Cardiac muscle cell (in vitro differentiated cells and primary cell): ENCODE measurements at places on chromosomes 16 and 17. TPM values are rescaled to one million over a fixed set of nuclear protein-coding genes. Genes with fewer than 3 reads are reported as not detected.

DNA sequence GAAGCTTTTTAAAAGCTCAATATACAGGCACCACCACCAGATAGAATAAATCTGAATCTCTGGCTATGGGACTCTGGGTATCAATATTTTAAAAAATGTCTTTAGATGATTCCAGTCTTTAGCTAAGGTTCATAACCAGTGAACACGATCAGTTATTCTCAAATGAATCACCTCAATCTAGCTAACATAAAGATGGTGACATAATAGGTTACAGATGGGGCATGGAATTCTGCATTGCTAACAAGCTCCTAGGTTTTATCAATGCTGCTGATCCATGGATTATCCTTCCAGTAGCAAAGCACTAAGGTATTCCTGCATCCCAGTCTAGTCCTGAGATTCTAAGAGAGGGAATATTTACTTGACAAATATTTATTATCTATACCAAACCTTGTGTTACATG lies 415.5 kb upstream of the CDH11 start:
- H3K27ac ChIP-seq: no peak overlapping the region
- no peaks in the 10 kb centered on the region for H3K27me3 ChIP-seq
- no peak overlapping the region for H3K4me3 ChIP-seq
- no peak for DNase-seq
- H3K4me1 ChIP-seq: no peaks in the 10 kb centered on the region

DNA sequence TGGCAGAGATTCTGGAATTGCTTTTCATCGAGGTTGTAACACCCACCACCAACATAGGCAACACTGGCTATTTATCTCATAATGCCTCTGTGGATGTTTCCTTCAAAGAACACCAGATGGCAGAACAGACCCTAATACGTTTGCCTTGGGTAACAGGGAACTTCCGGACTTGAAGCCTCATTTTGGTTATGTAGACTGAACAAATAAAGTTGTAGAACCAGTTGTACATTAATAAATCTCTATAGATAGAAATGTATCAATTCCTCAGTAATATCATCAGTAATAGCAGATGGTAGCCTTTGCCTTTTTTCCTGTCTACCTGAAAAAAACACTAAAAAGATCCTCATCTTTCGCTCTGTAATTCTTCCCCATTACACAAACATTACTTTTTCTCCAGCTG lies 25.9 kb upstream of the APOH start:
- no peak overlapping the region for H3K27ac ChIP-seq
- H3K27me3 ChIP-seq: no peaks in the 10 kb centered on the region
- H3K4me3 ChIP-seq: no peak overlapping the region
- no peaks in the 10 kb centered on the region for H3K36me3 ChIP-seq
- no peaks in the 10 kb centered on the region for H3K4me1 ChIP-seq

DNA sequence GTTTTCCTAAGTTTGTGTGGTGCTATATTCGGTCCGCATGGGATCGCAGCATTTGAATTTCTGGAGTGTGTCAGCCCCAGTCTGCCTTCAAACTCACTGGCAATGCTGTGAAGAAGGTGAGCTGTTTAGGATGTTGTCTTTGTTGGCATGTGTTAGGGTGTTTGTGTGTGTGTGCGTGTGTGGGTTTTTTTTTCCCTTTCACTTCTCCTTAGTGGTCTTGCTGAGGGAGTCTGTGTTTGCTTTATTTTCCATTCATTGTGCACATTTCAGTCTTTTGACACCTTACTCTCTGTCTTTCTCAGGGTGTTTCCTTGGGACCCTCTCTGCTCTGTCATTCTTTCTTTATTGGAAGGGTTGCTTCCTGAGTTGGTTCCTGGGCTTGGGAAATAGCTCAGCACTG lies 27.7 kb upstream of the RBFOX1 start:
- peaks cover 17% of the 10 kb centered on the region for H3K27me3 ChIP-seq
- peaks cover 2% of the 10 kb centered on the region for H3K4me1 ChIP-seq
- H3K27ac ChIP-seq: no peak overlapping the region
- H3K4me3 ChIP-seq: no peak overlapping the region
- H3K36me3 ChIP-seq: no peaks in the 10 kb centered on the region

The RAB37 gene
- total RNA-seq: 3.4 and 6.9 TPM in 2 replicates

DNA sequence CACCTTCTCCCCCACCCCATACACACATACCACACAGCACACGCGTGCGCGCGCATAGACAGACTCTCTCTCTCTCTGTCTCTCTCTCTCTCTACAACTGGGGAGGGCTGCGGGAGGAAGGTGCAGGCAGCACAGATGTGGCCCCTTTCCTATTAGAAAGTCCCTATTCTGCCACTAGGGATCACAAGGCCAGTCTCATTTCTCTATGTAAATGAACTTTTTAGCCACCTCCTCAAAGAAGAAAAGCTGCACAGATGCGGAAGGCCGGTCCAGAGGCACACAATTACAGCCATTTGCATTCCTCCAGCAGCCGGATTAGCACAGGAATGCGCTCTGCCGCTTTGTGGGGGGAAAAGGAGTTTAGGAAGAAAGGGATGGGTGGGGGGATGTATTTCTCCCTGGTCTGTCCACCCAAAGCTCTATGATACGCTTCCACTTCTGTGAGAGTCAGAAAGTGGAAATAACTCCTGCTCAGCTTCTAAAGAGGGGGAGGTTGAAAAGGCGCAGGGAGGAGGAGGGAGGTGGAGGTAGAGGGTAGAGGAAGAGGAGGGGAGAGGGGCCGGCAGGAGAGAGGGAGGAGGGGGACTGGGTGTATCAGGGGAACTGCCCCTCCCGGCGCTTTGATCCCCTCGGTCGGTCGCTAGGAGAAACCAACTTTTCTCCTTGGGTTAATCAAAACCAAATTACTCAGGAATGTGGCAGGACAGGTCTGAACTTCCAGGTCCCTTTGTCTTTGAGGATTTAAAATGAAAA lies 11.7 kb downstream of the ZFHX3 start:
- no peak for DNase-seq
- H3K36me3 ChIP-seq: no peaks in the 10 kb centered on the region
- no peak overlapping the region for H3K4me3 ChIP-seq
- H3K27ac ChIP-seq: peak overlapping the region; percentile 88

- H3K36me3 ChIP-seq: no peaks in the 10 kb centered on the region
- H3K4me1 ChIP-seq: peaks cover 6% of the 10 kb centered on the region
- H3K27ac ChIP-seq: no peak overlapping the region
- DNase-seq: no peak
- H3K4me3 ChIP-seq: no peak overlapping the region
Measured at GRCh38 chr16:67179421-67180080, 4.2 kb downstream of the MATCAP1 start.

The TVP23B gene
- 17.8 and 25.3 TPM in 2 replicates for total RNA-seq

DNA sequence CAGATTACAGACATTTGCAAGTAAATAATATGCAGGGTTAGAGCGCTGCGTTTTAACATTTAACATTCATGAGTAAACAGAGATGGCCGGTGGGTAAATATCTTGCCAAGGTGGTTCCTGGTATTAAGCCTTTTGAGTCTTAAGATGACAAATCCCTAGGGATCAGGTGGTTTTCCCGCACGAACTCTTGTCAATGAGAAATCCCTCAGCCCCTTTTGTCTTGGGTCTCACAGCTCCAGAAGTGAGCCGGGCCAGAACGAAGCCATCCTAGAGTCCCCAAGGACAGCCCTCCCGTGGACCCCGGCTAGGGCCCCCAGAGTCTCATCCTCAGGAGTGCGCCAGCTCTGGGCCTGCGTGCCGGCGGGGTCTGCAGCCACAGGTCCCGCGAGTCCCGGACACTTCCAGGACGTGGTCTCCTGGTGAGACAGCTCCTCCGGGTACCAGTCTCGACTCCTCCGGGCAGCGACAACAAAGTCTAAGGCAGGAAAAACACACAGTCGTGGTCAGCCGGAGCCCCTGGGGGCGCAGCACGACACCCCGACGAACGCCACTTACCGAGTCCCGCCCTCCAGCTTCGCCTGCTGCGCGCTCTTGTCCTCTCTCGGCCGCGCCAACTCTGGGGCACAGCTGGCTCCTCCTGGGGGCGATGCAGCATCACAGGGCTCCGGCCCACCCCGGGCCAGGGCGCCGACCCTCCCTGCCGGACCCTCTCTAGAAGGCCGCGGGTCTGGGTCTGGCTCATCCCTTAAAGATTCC lies 13.3 kb downstream of the MIS12 start:
- H3K4me3 ChIP-seq: peak overlapping the region; percentile 53
- no peaks in the 10 kb centered on the region for H3K36me3 ChIP-seq
- DNase-seq: no peak
- no peaks in the 10 kb centered on the region for H3K4me1 ChIP-seq

GRCh38 chr16:57041182-57042156 lies 50.9 kb upstream of the CPNE2 start:
- no peak overlapping the region for H3K4me3 ChIP-seq
- no peaks in the 10 kb centered on the region for H3K4me1 ChIP-seq
- H3K27ac ChIP-seq: no peak overlapping the region
- H3K27me3 ChIP-seq: no peaks in the 10 kb centered on the region

DNA sequence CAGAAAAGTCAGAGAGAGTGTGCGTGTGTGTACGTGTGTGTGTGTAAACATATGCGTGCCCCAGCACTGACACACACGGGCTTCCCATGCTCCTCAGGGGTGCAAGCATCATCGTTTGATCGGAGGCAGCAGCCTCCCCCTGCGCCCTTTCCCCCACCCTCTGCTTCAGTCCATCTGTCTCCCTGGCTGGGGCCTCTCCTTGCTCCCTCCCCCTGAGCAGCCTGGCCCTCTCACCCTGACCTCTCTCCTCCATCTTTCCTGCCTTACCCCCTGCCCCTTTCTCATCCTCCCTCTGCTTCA lies 4.4 kb downstream of the STX1B start:
- peaks cover 6% of the 10 kb centered on the region for H3K4me1 ChIP-seq
- no peak overlapping the region for H3K4me3 ChIP-seq
- no peaks in the 10 kb centered on the region for H3K36me3 ChIP-seq
- H3K27me3 ChIP-seq: no peaks in the 10 kb centered on the region

The LITAFD gene
- total RNA-seq: not detected in 2 replicates

The HOXB7 gene
- not detected in 2 replicates for total RNA-seq

The SLC16A3 gene
- total RNA-seq: 313 and 327 TPM in 2 replicates

DNA sequence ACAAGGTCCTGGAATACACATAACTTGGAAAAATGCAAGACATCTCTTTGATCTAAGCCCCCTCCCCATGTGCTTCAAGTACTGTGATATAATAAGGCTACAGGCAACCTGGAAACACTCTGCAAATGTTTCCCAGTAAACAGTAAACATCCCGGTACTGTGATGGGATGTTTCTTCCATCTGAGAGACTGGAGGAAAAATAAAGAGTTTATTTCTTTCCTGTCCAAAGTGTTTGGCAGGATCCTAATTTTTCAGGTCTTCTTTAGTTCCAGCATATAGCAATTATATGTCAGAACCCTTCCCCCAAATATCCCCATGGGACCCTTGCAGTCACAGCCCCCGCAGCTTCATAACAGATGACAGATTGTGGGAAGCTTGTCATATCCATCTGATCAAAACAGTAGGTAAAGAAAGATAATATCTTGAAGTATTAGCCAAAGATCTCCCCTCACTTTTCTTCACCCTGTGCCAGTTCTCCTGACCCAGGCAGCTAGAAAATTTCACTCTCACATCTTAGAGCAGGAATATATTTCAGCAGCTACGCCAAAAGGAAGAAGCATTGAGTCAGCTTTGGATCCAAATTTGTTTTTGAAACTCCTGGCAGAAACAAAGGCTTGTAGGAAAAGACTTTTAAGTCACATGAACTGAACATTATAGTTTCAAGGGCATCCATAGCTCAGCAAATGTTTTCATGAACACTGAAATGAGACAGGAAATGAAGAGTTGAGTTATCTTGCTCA lies 141.3 kb downstream of the HS3ST3A1 start:
- peak; percentile 19 for DNase-seq
- H3K36me3 ChIP-seq: no peaks in the 10 kb centered on the region
- no peaks in the 10 kb centered on the region for H3K27me3 ChIP-seq
- no peaks in the 10 kb centered on the region for H3K4me1 ChIP-seq
- no peak overlapping the region for H3K4me3 ChIP-seq
- H3K27ac ChIP-seq: no peak overlapping the region
